NCI-H1694 treated with DMSO at 0.1 percent for 48 hours (cell line): ENCODE measurements at places on chromosomes 4 and X.
A peak's percentile ranks its signal among the peaks of the same experiment; 100 is the strongest.

GRCh38 chr4:4720646-4721045, 138.8 kb upstream of the MSX1 start:
- DNase-seq: no peak

GRCh38 chrX:138651494-138651893, 60.0 kb downstream of the FGF13 start:
- DNase-seq: no peak

- DNase-seq: no peak
Measured at GRCh38 chr4:10552591-10553280, 95.5 kb upstream of the ZNF518B start.

- DNase-seq: no peak
Measured at GRCh38 chr4:151950993-151951670, 190.3 kb upstream of the GATB start.

GRCh38 chr4:48361012-48361400, 19.7 kb downstream of the SLAIN2 start:
- DNase-seq: no peak

- no peak for DNase-seq
Measured at GRCh38 chrX:68894142-68894512, 65.3 kb downstream of the EFNB1 start.

DNA sequence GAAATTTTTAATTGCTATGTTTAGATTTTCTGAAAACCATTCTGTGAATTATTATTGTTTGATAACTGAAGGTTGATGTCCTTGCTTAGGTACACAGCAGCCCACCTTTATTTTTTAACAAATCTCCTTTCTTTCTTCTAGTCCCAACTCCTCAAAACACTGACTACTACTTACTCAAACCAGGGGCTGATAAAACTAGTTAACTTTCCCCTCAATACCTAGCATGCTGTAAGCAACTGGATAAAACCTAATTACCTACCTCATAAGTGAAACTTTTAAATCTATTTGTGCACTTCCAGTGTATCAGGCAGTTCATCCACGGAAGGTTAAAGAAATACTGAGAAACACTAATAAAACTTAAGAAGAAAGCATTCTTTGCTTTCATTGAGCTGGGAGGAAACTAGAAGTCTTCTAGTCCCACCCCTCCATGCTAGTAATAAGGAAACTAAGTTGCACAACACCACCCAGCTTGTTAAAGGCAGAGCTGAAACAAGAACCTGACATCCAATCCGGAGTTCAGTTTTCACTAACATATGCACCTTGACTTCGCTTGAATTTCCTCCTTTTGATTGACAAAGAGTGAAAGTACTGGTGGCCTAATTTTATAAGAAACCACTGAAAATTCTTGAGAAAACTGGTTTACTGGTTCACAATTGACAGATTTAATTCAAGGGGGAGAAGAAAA, 180.2 kb upstream of the TET2 start:
- DNase-seq: no peak

DNA sequence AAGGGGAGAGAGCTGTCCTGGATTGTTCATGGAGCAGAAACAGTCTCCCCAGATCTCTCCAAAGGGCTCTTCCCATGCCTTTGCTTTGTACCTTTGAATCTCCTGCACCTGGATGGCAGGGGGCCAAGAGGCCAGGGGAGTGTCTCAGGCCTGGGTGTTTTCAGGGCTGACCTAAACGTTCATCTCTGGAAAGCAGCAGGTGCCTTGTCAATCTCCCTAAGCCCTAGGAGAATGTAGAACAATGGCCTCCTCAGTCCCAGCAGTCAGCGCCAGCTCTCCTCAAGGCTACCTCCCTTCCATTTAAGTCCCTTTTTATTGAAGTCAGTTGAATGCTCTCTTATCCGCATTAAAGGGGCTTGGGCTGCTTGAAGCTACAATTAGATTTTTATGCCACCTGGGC, 31.2 kb upstream of the NSUN7 start:
- DNase-seq: no peak

- no peak for DNase-seq
Measured at GRCh38 chrX:18973527-18974192, 10.3 kb downstream of the PHKA2 start.

- no peak for DNase-seq
Measured at GRCh38 chrX:155745792-155746191, 133.0 kb upstream of the TMLHE start.

- DNase-seq: no peak
Measured at GRCh38 chr4:1172228-1172851, at the start of gene SPON2. Gene SPON2, minus strand, starts transcription at chr4:1172583.

- DNase-seq: no peak
Measured at GRCh38 chrX:150767475-150768131, 74.4 kb downstream of the MTMR1 start.

DNA sequence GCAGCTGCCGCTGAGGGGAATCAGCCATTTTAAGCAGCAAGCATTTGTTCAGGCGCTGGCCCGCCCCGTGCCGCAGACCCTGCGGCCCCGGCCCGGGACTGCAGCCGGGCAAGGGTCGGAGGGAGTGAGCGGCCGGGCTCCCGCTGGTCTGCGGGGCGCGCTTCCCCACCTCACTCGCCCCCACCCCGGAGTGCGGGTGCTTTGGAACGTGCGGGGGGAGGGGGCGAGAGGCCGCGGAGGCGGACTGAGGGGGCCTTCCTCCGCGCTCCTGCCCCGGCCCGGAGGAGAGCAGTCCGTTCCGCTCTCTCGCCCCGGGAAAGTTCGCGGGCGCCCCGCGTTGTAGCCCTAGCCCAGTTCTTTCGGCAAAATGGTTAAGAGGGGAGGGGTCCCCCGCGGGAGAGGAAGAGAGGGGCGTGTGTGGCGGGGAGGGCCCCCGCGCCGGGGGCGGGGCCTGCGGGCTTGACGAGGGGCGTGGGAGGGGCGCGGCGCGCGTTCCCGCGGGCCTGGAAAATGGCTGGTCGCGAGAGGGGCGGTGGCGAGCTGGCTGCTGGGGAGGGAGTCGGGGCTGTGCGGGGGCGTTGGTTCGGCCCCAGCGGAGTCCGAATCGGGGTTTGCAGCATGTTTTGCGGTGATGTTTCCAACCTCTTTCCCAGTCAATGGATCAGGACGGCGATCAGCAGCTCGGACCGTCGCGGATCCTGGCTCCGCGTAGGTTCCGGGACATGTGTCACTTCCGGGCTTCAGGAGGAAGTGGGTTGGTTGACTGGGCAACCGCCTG, 942 bp downstream of the ING2 start:
- DNase-seq: peak; percentile 36
